ENCODE measurements at places on chromosomes 4 and X.

DNA sequence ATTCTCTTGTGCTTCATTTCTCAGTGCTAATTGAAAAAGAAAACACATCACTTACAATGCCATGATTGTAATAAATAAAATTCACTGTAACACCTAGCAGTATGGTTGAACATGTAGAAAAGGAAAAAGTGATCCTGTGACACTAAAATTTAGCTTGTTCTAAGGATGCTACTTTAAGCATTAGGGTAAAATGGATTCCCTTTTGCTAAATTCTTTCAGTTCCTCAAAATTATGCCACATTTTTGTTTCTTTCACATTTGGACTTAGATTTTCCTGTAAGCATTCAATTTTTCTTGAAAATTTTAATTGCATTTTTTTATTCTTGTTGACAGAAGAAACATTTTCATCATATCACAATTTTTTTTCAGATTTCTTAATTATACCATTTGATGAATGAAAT, 19.4 kb downstream of the TET2 start:
- no peak for DNase-seq

DNA sequence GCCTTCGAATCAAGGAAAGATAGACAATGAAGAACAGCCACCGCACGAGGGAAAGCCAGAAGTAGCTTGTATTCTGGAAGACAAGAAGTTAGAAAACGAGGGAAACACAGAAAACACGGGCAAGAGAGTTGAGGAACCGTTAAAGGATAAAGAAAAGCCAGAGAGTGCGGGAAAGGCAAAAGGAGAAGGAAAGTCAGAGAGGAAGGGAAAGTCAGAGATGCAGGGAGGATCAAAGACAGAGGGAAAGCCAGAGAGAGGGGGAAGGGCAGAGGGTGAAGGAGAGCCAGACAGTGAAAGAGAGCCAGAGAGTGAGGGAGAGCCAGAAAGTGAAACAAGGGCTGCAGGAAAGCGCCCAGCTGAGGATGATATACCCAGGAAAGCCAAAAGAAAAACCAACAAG, 1.4 kb downstream of the TCEAL2 start:
- no peak for DNase-seq

DNA sequence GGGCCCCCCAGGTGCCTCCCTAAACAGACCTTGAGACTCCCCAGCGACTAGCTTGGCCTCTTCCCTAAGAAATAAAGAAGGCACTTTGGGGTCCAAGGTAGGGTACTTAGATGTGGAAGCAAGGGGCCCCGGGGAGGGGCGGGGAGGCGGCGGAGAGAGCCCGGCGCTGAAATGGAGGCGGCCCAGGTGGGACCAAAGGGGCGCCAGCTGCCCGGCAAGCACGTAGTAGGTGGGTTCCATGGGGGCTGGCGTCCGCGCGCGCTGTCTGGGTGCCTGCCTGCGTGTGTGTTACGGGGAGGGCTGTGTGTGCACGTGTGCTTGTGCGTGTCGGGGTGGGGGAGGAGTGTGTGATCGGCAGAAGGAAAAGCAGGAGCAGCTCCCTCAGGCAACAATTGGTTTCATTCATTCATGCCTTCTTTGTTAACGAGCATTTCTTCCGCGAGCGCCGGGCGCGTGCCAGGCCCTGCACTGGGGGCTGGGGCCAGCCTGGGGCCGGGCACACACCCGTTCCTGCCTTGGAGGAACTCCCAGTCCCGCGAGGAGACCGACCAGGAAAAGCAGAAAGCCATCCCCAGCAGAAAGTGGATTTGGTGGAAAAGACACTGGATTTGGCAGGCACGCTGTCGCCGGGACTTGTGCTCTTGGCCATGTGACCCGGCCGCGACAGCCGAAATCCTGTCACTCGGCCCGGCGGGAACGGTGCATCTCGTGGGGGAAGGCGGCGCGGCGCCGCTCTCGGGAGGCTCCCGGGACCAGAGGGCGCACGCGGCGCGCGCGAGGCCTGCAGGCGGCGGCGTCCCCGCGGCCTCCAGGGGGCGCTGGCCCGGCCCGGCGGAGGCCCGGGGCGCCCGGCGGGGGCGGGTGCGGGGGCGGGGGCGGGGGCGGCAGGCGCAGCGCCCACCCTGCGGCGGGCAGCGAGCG, 3.3 kb upstream of the DUSP9 start:
- no peak for DNase-seq

DNA sequence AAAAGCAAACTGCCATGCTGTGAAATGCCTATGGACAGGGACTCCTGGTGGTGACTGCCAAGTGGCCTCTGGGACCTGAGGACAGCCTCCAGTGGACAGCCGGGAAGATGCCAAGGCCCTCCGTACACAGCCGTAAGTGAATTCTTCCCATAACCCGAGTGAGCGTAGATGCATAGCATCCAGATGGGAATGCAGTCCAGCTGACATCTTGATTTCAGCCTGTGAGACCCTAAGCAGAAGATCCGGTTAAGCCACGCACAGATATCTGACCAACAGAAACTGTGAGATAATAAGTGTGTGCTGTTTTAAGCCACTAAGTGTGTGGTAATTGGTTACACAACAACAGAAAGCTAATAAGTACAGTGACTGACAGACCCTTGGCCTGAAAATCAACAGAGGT, 55.9 kb downstream of the TMEM156 start:
- no peak for DNase-seq

DNA sequence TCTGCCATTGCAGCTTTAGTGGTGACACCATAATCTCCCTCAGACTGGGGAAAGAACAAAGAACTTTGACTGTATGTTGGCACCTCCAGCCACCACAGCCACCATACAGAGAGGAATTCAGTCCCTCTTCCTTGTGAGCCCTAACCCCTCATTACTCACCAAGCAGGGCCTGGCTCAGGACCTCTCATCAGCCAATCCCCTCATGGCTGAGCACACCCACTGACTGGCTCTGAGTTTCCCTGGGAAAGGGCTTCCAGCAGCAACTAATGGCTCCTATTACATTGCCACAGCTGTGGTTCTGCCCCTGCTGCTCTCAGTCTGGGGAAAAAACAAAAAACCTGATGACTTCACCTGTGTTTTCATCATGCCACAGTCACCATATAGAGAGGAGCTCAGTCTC, 1482.6 kb downstream of the FAM133A start:
- DNase-seq: no peak

DNA sequence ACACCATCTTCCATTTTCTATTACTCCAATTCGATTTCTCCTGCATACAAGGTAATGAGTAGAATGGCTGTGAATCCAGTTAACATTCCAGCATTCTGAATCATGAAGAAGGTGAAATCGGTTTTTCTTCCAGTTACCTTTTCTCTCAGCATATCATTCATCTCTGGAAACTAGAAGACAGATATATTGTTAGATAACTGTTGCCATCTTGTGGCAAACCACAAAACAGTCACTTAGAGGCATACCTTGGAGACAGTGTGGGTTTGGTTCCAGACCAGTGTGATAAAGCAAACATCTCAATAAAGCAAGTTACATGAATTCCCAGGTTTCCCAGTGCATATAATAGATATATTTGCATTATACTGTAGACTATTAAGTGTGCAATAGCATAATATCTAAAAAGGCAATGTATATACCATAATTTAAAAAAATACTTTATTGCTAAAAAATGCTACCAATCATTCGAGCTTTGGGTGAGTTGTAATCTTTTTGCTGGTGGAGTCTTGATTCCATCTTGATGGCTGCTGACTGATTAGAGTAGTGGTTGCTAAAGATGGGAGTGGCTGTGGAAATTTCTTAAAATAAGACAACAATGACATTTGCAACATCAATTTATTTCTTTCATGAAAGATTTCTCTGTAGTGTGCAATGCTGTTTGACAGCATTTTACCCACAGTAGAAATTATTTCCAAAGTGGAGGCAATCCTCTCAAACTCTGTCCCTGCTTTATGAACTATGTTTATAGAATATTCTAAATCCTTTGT, 82.1 kb downstream of the SLC39A8 start:
- peak; percentile 37 for DNase-seq

GRCh38 chr4:136390824-136391223, 1141.5 kb downstream of the PCDH18 start:
- DNase-seq: no peak

DNA sequence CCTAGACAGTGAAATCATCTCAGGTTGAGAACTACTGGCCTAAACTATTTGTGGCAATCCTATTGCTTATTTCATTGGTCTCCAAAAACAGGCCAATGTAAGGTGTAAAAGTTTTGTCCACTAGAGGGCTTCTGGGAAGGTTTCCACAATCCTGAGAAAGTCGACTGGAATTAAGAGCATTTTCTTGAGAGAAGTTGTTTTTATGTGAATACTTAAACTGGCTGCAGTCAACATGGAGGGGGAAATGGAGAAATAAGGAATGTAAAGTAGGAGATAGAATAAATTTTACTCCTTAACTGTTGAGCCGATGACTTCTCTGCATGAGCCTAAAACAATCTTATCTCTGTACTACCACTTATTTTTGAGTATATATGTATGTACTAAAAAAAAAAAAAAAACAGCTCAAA, 11.0 kb upstream of the EIF4E start:
- peak; percentile 60 for DNase-seq

DNA sequence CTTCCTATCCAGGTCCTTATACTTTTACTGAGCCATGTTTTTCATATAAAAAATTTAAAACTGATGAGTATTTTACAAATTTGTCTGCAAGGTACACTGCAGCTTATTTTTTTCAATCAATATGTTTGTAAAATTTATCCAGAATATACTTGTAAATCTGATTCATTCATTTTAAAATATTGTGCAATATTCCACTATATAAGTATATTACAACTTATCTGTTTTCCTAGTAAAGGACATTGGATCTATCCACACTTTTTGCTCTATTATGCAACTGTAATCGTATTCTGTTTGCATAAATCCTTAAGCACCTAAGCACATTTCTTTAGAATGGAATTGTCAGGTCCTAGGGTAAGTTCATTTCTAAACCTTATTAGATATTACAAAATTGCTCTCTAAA, 49.5 kb downstream of the TBC1D9 start:
- no peak for DNase-seq

DNA sequence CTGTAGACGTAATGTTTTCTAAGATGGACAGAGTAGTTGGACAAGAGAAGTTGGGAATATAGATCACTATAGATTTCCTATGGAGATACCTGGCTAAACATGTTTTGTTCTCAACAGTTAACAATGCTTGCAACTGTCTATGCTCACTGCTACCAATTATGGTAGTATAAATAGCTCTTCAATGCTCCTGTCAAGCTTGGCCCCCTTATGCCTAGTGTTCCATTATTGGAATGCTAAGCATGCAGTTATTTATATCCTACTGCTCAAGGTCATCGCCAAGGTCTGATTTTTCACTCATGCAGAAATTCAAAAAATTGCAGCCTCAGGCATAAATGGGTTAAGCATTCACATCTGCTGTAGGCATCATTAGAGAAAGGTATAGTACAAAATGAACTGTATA, 519.0 kb downstream of the IL15 start:
- no peak for DNase-seq
